Left lung (tissue), 14 donors: ENCODE measurements at places on chromosomes 5 and 9. TPM values are rescaled to one million over a fixed set of nuclear protein-coding genes. Genes with fewer than 3 reads are reported as not detected.

GRCh38 chr5:112915831-112916230 lies 6.2 kb downstream of the REEP5 start:
- no peak overlapping the region for H3K27ac ChIP-seq
- no peaks in the 10 kb centered on the region for H3K27me3 ChIP-seq
- no peaks in the 10 kb centered on the region for H3K36me3 ChIP-seq
- no peak for DNase-seq

DNA sequence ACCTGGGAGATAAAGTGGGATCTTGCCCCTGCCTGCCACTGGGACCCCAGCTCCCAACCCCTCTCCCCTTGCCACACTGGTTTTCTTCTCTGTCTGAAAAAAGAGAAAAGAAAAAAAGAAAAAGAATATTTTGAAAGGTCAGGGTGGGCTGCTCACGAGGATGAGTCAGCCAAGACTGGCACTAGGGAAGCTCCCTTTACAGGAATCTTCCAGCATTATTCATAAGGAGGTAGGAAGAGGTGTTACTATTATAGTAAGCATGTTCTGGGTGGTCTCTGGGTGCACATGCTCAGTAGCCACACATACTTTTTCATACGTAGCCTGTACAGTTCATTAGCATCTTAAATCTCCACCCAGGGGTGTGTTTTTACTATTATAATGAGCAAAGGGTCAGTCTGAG lies 46.8 kb upstream of the HAND1 start:
- H3K27me3 ChIP-seq = no peaks in the 10 kb centered on the region
- DNase-seq = no peak

- H3K36me3 ChIP-seq = no peaks in the 10 kb centered on the region
- H3K27me3 ChIP-seq = no peaks in the 10 kb centered on the region
- DNase-seq = no peak
Measured at GRCh38 chr5:124590686-124591085, 155.8 kb downstream of the ZNF608 start.

- peak within 1 kb of the TSS; percentile 7 for H3K4me3 ChIP-seq
- H3K27ac ChIP-seq = no peak within 1 kb of the TSS
- peaks cover 10% of the 10 kb centered on the region for H3K4me1 ChIP-seq
- DNase-seq = no peak
Measured at GRCh38 chr5:176629853-176630680, at the start of the genes EIF4E1B and SNCB. TSS of gene EIF4E1B (plus strand) at chr5:176630675. CDS start at chr5:176642788, 12,113 bp downstream. TSS of gene SNCB (minus strand) at chr5:176630534. CDS start at chr5:176629654, 880 bp downstream.

- no peak overlapping the region for H3K27ac ChIP-seq
- DNase-seq = no peak
- no peaks in the 10 kb centered on the region for H3K36me3 ChIP-seq
- no peaks in the 10 kb centered on the region for H3K4me1 ChIP-seq
- no peak overlapping the region for H3K4me3 ChIP-seq
Measured at GRCh38 chr9:86200599-86201162, 58.8 kb downstream of the C9orf153 start.

The GABRA6 gene
- polyA plus RNA-seq = not detected

GRCh38 chr9:137046088-137046787 lies at the start of gene NPDC1:
TSS of gene NPDC1 (minus strand) at chr9:137046177. CDS start at chr9:137045989, 188 bp downstream.
- H3K4me1 ChIP-seq = peaks cover 40% of the 10 kb centered on the region
- peak within 1 kb of the TSS; percentile 65 for H3K27ac ChIP-seq
- peak within 1 kb of the TSS; percentile 40 for H3K4me3 ChIP-seq
- H3K36me3 ChIP-seq = no peaks in the 10 kb centered on the region
- peak; percentile 84 for DNase-seq

The C9orf50 gene
- 0.49 TPM for polyA plus RNA-seq

DNA sequence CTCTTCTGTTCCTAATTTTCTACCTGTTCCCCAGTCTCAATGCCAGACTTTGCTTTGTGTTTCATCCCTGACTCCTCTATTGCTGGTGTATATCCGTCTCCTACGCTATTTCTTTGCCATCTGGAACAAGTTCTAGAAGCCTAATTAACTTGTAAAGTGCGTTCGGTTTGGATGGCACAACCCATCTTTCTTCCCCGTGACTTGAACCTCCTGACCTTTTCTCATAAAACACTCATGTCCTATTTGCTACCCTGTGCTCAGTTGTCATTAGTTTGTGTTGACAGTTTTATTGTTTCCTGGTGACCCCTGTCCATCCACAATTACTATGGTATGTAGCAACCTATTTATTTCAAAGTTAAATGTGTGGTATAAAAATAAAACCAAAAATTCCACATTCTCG lies 323.5 kb downstream of the TLE4 start:
- H3K4me3 ChIP-seq = no peak overlapping the region
- no peaks in the 10 kb centered on the region for H3K4me1 ChIP-seq
- no peaks in the 10 kb centered on the region for H3K27me3 ChIP-seq
- no peak for DNase-seq
- no peaks in the 10 kb centered on the region for H3K36me3 ChIP-seq

DNA sequence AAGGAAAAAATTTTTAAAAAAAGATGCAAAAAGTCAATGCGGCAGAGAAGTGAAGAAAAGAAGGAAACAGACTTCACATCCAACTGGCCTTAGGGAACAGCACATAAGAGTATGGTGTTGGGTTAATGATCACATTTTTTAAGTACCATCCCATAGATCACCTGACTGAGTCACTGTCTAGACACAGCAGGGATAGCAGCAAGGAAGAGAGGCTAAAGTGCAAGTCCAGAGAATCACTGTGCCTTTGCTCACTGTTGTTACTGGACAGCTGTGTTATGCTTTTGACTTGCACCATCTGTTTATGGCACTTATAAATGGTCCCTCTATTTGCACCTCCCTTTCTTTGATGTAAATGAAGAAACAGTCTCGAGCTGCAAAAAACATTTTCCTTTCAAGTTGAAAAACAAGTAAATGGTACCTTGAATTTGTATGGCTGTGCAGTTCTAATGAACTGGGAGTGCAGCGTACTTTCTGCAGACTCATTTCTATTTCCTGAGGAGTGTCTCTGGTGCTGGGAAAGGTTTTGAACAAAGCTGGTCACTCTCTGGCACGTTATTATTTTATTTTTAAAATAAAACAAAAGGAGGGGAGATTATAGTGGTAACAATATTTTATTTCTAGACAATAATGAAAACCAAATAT lies 84.2 kb downstream of the TRPM6 start:
- no peaks in the 10 kb centered on the region for H3K36me3 ChIP-seq
- no peaks in the 10 kb centered on the region for H3K27me3 ChIP-seq
- H3K27ac ChIP-seq = no peak overlapping the region
- no peaks in the 10 kb centered on the region for H3K4me1 ChIP-seq

DNA sequence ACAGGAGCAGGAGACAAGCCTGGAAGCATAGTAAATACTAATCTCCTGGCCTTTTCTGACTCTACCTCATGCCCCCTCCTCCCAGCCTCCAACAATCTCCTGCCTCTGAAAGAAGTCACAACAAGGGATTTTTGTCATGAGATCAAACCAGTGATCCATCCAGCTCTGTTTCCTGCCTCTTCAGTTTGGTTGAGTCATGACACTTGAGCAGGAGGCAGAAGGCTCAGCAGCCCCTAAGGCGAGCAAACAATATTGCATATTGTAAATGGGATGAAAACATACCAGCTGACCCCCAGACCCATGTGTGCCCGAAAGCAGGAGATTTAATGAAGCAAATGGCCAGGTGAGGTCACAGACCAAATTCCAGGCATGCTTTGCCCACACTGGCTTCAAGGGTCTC lies 272.8 kb downstream of the GAS1 start:
- no peaks in the 10 kb centered on the region for H3K36me3 ChIP-seq
- no peak overlapping the region for H3K27ac ChIP-seq
- no peaks in the 10 kb centered on the region for H3K27me3 ChIP-seq
- no peaks in the 10 kb centered on the region for H3K4me1 ChIP-seq
- H3K4me3 ChIP-seq = no peak overlapping the region

- peaks cover 52% of the 10 kb centered on the region for H3K27me3 ChIP-seq
- H3K4me1 ChIP-seq = no peaks in the 10 kb centered on the region
- H3K4me3 ChIP-seq = peak within 1 kb of the TSS; percentile 70
Measured at GRCh38 chr9:86098824-86099700, at the start of gene GOLM1. TSS of gene GOLM1 (minus strand) at chr9:86099558. CDS start at chr9:86079320, 20,238 bp downstream.

The FPGS gene
- 46.0 TPM for polyA plus RNA-seq

GRCh38 chr5:5523066-5523505 lies 100.6 kb downstream of the ICE1 start:
- no peak overlapping the region for H3K27ac ChIP-seq
- H3K4me3 ChIP-seq = no peak overlapping the region
- no peaks in the 10 kb centered on the region for H3K4me1 ChIP-seq
- DNase-seq = no peak
- no peaks in the 10 kb centered on the region for H3K36me3 ChIP-seq
- H3K27me3 ChIP-seq = no peaks in the 10 kb centered on the region

The WNT8A gene
- polyA plus RNA-seq = not detected

- no peak for DNase-seq
- H3K36me3 ChIP-seq = no peaks in the 10 kb centered on the region
- H3K27me3 ChIP-seq = no peaks in the 10 kb centered on the region
- no peak overlapping the region for H3K27ac ChIP-seq
- H3K4me3 ChIP-seq = no peak overlapping the region
Measured at GRCh38 chr5:19229179-19229835, 758.7 kb downstream of the CDH18 start.

The AGXT2 gene
- 0.20 TPM for polyA plus RNA-seq

The IL9 gene
- not detected for polyA plus RNA-seq

DNA sequence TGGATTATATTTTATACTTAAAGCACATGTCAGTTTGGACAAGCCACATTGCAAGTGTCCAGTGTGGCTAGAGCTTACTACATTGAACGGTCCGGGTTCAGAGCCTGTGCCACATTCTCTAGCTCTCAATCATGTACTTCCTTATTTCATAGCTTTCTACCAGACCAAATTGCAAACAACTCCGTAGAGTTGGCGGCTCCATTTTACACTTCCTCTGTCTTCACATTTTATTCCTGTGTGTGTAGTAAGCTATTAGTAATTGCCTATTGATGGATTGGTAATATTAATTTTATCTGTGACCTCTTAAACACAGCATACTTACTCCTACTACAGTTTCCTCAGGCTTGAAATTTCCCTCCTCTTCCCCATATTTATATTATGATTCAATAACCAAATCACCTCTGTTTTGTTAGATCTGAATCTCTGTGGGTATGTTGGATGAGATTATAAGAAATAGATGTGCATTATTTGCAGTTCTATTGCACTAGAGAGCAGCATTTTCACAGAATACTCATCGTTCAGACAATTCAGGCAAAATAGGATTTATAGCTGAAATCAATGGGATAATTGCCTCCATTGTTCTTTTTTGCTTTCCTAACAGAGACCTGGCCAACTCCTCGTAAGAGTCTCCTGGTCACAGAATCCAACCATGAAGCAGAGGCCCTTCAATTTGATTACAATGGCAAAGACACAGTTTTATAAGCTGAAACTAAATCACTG lies 29.0 kb upstream of the C9orf72 start:
- peaks cover 32% of the 10 kb centered on the region for H3K4me1 ChIP-seq
- H3K4me3 ChIP-seq = no peak overlapping the region
- no peak for DNase-seq

GRCh38 chr9:109868207-109868606 lies 88.2 kb downstream of the PALM2AKAP2 start:
- H3K4me3 ChIP-seq = no peak overlapping the region
- no peaks in the 10 kb centered on the region for H3K27me3 ChIP-seq
- no peak for DNase-seq
- no peaks in the 10 kb centered on the region for H3K36me3 ChIP-seq

DNA sequence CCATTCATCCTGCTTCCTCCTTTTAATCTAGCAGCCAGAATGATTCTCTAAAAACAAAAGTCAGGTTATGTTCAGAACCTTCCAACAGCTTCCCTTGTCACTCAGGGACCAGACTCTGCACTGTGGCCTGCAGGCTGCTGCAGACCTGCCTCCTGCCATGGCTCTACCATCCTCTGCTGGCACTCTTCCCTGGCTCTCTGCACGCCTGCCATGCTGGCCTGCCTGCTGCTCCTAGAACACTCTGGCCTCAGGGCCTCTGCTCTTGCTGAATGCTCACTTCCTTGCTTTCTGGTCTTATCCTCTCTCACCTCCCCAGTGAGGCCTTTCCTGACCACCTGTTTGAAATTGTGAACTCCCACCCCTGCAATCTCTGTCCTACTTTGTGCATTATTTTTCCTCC lies 149.4 kb downstream of the CD180 start:
- no peak overlapping the region for H3K4me3 ChIP-seq
- H3K27ac ChIP-seq = no peak overlapping the region
- H3K4me1 ChIP-seq = peaks cover 12% of the 10 kb centered on the region
- no peaks in the 10 kb centered on the region for H3K27me3 ChIP-seq

DNA sequence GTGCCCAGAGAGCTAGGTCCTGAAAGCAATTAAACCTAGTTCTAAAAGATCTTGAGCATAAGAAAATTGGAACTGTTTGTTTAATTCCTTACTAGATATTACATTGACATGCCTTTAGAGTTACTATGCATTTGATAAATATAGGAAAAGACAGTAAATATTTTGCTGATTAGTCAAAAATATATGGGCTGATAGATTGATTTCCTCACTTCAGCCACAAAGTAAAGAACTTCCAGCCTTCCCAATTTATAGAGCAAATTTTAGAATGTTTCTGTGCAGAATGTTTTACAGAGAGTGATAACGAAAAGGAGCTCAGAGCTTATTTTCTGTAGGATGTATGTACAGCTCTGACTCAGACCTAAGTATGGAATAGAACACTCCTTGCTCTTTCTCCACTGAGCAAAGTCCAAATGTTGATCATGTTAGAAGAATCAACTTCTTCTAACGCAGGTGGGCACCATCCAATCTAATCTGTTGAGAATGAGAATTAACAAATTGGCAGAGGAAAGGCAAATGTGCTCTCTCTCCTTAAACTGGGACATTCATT lies 72.9 kb upstream of the PAM start:
- DNase-seq = no peak
- no peaks in the 10 kb centered on the region for H3K27me3 ChIP-seq
- no peak overlapping the region for H3K27ac ChIP-seq
- H3K4me1 ChIP-seq = no peaks in the 10 kb centered on the region

GRCh38 chr9:27085456-27085855 lies 23.6 kb upstream of the TEK start:
- peak overlapping the region; percentile 30 for H3K27ac ChIP-seq
- no peaks in the 10 kb centered on the region for H3K4me1 ChIP-seq
- H3K4me3 ChIP-seq = no peak overlapping the region

The EIF4E1B gene
- not detected for polyA plus RNA-seq

The GFPT2 gene
- 9.5 TPM for polyA plus RNA-seq

DNA sequence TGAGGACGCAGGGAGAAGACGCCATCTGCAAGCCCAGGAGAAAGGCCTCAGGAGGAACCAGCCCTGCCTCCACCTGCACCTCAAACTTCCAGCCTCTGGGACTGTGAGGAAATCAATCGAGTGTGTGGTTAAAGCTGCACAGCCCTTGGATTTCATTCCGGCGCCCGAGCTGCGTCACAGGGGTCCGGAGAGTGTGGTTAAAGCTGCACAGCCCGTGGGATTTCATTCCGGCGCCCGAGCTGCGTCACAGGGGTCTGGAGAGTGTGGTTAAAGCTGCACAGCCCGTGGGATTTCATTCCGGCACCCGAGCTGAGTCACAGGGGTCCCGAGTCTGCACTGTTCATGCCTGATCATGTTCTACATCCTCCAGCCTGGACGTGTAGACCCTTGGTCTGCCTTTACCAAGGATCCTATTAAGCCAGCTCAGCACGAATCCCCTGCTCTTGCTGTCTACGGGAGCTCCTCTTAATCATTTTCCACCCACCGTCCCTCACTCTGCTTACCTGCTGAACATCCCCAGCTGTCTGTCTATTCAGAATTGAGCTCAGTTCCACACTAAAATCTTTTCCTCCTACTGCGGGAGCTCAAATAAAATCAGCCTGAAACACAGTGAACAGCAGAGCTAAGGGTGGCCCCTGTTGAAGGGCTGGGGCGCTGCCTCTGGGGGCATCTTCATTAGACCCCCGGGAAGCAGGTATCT lies 73.0 kb upstream of the OLFM1 start:
- H3K36me3 ChIP-seq = no peaks in the 10 kb centered on the region
- H3K27me3 ChIP-seq = no peaks in the 10 kb centered on the region
- H3K27ac ChIP-seq = no peak overlapping the region
- no peaks in the 10 kb centered on the region for H3K4me1 ChIP-seq
